ENCODE measurements at places on chromosomes 5 and 9.

DNA sequence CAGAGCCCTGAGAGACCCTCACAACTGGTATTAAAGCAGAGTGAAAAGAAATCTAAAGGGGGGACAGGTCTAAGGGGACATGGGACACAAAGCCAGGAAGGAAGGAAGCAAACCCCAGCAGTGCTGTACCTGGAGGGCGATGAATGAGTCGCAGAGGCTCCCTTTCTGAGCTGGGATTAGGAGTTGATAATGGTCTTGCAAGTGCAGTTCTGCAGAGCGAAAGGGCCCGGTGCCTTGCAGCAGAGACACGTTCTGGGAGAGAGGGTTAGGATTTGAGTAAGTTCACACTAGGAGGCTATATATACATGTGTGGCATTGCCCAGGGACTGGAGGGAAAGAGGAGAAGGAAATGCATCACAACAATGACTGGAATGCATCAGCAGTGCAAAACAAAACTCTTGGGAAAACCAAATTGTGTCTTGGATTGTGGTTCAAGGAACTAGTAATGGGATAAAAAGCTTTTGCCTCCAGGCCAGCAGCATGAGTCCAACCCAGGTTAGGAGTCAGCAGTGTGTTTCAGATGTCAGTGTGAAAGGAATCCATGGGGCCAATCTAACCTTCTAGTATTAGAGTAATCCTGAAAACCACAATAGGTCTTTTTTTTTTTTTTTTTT is 38.8 kb upstream of the LIFR start:
- DNase-seq, result no peak

- DNase-seq, result no peak
These were observed 151.3 kb downstream of the SAXO1 start for GRCh38 chr9:18881758-18882157.

DNA sequence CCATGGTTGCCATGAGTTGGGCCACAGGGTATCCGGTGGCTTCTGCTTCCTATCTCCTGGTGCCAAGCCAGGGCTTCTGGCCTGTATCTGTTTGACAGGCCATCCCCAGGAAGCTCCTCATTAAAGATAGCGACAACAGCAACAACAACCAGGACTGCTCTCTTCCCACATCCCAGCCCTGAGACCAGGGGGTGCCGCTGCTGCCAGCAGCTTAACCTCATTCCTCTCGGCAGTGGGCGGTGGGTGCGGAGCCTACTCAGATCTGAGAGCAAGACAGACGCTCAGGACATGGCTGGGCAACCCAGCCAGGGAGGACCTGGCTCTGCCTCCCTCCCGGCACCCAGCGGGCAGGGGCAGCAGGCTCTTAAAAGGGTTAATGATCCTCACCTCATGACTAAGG is 98.3 kb downstream of the PSD2 start:
- no peak for DNase-seq

GRCh38 chr5:139050432-139050831 is 147.7 kb downstream of the SIL1 start:
- no peak for DNase-seq

DNA sequence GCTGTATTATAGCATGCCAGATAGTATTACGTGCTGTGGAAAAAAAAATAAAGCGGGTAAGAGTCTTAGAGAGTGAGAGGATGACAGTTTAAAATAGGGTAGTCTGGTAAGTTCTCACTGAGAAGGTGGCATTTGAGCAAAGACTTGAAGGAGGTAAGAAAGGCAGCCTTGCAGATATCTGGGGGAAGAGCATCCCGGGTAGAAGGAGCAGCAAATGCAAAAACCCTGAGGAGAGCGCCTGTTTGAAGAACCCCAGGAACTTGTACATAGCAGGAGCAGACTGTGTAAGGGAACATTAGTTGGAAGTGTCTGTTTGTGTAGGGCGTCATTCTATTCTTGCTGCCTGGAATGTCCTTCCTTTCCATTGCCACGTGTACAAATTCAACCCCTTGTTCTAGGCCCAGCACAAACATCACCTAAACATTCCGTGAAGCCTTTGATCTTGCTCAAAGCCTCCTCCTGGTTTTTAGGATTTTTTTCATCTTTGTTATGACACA is 2.6 kb downstream of the AP3S1 start:
- no peak for DNase-seq

- no peak for DNase-seq
These were observed 50.7 kb downstream of the CFAP95 start for GRCh38 chr9:69871118-69871834.

DNA sequence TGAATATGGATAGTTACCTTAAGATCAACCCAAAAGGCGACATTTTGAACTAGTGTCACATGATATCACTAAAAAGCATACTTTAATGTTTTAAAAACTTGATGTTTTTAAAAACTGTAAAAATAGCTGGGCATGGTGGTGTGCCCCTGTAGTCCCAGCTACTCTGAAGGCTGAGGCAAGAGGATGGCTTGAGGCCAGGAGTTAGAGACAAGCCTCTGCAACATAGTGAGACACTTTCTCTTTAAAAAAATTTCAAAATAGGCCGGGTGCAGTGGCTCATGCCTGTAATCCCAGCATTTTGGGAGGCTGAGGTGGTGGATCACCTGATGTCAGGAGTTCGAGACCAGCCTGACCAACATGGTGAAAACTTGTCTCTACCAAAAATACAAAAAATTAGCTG is 129.5 kb downstream of the NPR3 start:
- DNase-seq, result no peak
